ENCODE measurements at places on chromosomes 2 and 18. TPM values are rescaled to one million over a fixed set of nuclear protein-coding genes. Genes with fewer than 3 reads are reported as not detected.

Gene CRYGD
- not detected for total RNA-seq

Gene RAMP1
- not detected for total RNA-seq

DNA sequence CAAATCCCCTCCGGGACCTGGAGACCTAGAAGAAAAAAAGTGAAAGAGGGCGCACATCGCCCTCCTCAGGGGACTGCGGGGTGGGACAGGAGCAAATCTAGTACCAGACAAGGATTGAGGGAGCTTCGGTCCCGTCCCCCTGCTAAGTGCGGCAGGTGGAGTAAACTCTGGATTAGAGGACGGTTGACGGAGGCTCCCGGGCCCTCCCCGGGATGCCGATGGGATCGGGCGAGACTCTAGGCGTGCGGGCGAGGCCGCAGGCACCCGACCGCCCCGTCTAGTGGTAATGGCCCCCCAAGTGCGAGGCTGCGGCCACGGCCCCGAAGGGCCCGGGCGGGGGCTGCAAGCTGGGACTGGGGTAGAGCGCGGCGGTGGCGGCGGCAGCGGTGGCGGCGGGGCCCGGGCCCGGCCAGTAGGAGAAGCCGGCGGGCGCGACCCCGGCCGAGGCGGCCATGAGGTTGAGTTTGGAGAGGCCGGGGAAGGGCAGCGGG is 3.5 kb downstream of the FEV start:
- no peak for DNase-seq

- no peak for DNase-seq
Measured at GRCh38 chr2:61161888-61162287, at the start of gene C2orf74. TSS of gene C2orf74 (plus strand) at chr2:61162188. CDS start at chr2:61162515, 327 bp downstream.

Gene TPGS2
- 49.7 TPM for total RNA-seq

Gene NEU4
- not detected for total RNA-seq

Gene SPOPL
- total RNA-seq = 11.6 TPM

GRCh38 chr18:45173799-45174519 is 441.3 kb upstream of the SLC14A2 start:
- DNase-seq = no peak

DNA sequence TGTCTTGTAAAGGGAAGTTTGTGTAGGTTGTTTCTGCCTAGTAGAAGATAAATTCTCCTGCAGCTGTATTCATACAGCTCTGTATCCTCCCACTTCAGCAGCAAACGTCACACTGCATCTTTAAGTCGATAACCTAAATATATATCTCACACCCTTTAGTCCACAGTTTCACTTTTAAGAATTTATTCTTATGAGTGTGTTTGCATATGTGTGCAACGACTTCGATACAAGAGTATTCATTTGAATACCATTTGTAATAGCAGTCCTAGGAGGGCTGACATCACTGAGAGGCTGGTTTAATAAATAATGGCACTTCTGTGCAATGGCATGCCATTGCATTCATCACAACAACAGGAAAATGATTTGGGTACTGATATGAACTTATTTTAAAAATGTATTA is 63.8 kb upstream of the MSH6 start:
- DNase-seq = no peak

DNA sequence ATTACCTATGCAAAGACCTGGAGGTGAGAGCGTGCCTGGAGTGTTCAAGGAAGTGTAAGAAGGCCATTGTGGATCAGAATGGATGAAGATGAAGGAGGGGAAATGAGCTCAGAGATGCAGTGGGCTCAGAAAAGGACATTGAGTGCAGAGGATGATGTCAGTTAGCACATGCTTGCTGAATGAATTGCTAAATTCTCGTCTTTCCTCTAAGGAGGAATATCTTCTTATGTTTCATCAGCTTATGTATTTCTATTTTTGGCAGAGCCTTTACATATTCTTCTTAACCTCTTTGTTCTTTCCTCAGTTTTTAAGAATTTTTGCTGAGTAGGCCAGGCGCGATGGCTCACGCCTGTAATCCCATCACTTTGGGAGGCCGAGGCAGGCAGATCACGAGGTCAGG is 30.9 kb downstream of the FAM171B start:
- no peak for DNase-seq

GRCh38 chr2:20578895-20579825 is 71.7 kb downstream of the HS1BP3 start:
- no peak for DNase-seq

- DNase-seq = no peak
Measured at GRCh38 chr2:1004398-1004797, 53.7 kb downstream of the SNTG2 start.

GRCh38 chr2:201699416-201699815 is 972 bp upstream of the MPP4 start:
- DNase-seq = no peak

DNA sequence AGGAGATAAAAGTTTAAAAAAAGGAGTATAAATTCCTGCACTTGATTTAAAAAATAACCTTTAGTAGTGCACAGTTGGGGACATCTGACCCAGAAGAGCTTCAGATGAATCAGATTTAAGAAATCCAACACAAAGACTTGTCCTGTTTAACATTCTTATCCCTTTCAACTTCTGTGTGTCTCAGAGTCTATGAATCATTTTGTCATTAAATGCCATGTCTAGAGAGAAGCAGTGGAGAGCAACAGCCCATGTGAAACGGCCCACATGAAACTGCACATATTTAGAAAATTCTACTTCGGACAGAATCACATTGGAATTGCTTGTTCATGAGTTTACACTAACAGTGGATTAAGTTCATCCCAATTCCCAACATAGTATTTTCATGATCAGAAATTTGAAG is 278.6 kb downstream of the SLC8A1 start:
- DNase-seq = no peak

DNA sequence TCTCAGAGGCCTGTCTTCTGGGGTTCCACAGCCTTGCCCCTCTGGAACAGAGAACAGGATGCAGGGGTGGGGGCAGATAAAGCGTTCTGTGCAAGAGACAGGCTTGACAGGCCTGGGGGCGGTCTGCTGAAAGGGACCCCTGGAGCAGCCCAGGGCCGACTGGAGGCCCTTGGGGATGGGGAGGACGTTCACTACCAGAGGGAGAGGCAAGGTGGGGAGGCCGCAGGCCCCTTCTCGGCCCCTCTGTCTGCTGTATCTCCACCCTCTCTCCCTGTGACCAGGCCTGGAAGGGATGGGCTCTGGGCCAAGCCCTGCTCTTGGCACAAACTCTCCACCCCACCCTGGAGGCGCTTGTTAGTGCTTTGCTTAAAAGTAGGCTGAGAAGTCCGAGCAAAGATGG is 27.3 kb upstream of the INHBB start:
- no peak for DNase-seq

- no peak for DNase-seq
Measured at GRCh38 chr2:228426502-228427216, 245.2 kb upstream of the SPHKAP start.

Gene CDK15
- total RNA-seq = not detected

- no peak for DNase-seq
Measured at GRCh38 chr2:150672311-150672710, 184.8 kb upstream of the RND3 start.

- no peak for DNase-seq
Measured at GRCh38 chr2:19632403-19632991, 269.3 kb downstream of the TTC32 start.

DNA sequence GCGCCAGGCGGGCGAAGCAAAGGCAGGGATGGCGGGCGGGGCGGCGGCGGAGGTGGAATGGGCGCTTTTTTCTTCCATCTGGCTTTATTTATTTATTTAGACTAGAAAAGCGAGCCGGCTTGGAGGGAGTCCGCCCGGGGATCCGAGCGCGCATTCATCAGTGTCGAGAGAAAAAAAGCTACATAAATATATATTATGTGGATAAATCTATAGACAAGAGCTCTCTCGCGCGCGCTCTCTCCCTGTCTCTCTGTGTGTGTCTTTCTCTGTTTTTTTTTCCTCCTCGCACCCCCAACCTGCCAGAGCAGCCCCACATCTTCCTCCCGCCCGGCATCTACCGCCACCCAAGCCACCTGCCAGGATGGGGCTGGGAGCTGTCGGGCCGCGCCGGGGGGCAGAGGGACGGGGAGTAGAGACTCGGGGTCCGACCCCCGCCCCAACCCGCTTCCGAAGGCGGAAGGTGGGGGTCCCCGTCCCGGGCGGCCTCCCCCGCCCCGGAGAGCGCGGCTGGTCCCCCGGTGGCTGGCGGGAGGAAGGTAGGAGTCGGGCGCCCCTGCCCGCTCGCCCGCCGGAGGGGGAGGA is 972 bp upstream of the CELF4 start:
- DNase-seq = no peak

DNA sequence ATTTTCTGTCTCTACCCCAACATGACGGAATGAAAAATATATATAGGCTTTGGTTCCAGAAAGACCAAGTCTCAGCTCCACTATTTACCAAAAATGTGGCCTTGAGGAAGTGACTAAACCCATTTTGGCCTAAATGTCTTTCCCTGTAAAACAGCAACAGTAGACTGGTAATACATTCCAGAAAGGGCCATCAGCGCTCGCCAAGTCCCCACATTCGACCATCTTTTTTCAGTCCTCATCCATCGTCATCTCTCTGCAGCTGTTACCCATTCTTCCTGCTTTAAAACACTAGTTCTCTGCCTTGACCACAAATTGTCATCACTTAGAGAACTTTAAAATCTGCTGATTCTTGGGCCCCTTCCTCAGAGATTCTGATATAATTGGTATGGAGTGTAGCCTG is 183.8 kb upstream of the CTAGE1 start:
- no peak for DNase-seq

GRCh38 chr2:197266477-197266876 is 44.1 kb downstream of the ANKRD44 start:
- no peak for DNase-seq

- DNase-seq = no peak
Measured at GRCh38 chr2:103353774-103354173, 591.9 kb downstream of the TMEM182 start.

GRCh38 chr2:235638541-235639427 is 144.9 kb downstream of the AGAP1 start:
- no peak for DNase-seq

GRCh38 chr2:97935719-97936161 is 60.0 kb downstream of the TMEM131 start:
- no peak for DNase-seq

DNA sequence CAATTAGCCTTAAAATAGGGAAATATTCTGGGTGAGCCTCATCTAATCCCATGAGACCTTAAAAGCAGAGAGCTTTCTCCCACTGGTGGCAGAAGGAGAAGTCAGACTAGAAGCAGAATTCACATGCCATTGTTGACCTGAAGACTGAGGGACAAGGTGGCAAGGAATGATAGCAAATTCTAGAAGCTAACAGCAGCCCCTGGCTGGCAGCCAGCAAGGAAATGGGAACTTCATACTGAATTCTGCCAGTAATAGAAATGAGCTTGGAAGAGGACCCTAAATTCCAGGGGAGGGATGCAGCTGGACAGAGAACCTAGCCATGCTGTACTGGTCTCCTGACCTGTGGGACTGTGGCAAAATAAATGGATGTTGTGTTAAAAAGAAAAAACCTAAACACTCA is 19.5 kb downstream of the B3GNT7 start:
- DNase-seq = no peak

DNA sequence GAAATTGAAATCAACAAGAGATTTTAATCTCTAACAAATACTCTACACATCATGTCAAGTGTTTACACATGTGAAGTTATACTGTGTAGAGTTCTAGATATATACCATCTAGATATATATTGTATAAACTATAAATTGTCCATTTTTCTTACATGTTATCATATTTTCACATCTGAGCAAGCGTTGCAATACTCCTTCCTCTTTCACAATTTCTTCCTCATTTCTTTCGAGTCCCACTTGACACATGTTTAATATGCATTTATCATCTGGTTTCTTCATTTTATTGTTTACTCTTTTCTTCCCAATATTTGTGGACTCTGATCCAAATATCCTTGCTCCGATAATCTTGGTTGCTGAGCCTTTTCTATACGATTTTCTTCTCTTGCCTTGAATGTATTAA is 50.2 kb downstream of the UNC80 start:
- DNase-seq = no peak

Gene C2orf66
- total RNA-seq = not detected

Gene PLGLB2
- total RNA-seq = 5.7 TPM

- DNase-seq = no peak
Measured at GRCh38 chr2:216044883-216045486, 31.6 kb upstream of the MREG start.

GRCh38 chr2:203591642-203592041 is 56.5 kb upstream of the RAPH1 start:
- DNase-seq = no peak

GRCh38 chr2:98806236-98806697 is 75.3 kb upstream of the MGAT4A start:
- DNase-seq = no peak

DNA sequence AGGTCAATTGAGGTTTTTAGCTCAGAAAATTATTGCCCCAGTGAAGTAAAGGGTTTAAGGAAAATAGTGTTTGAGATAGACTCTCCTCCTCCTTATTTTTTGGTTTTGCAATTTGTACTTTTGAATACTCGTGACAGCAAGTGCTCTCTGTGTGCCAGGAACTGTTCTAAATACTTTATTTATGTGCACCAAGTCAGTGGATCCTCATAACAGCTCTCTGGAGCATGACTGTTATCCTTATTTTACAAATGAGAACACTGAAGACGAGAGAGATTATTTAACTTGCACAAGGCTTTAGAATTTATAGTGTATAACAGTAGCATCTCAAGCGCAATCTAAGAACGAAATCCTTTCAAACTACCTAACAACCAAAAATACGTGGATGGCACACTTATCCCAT is 24.7 kb downstream of the BABAM2 start:
- DNase-seq = no peak

DNA sequence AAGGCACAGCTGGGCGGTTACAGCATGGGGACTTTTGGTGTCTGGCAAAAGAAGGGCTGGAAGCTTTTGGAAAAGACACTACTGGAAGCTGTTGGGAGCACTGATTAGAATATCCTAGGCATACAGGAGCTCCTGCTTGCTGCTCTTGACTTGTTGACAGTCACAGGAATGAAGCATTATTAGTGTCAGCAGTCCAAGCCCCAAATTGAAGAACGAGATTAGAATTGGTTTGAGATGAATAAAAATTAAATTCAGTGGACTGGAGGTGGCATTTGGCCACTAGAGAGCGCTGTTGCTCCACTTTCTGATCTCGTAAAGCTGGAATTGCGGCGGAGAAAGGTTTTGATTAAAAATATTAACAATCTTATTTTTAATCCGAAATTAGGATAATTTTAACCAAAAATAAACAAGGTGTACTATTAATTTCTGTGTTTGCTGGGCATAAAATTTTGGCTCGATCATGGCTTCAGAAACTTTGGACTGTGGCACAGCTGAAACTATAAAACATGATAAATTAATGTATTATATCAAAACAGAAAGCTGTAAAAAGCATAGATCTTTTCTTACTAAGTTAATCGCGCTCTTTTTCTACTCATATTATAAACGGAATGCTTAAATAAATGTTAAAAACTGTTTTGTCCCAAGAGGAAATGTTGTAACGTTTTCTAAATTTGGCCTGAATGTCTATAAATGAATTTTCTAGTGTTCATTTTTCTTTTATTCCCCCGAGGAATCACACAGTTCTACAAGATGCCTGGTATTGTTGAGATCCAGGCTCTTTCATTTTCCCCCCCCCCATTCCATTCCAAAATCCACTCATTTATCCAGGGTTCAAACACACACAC is 2.4 kb upstream of the HOXD8 start:
- DNase-seq = peak; percentile 63
